H54 (cell line): ENCODE measurements at places on chromosomes 5 and 9.

GRCh38 chr9:19186232-19186631 lies 44.3 kb upstream of the DENND4C start:
- no peak for DNase-seq

DNA sequence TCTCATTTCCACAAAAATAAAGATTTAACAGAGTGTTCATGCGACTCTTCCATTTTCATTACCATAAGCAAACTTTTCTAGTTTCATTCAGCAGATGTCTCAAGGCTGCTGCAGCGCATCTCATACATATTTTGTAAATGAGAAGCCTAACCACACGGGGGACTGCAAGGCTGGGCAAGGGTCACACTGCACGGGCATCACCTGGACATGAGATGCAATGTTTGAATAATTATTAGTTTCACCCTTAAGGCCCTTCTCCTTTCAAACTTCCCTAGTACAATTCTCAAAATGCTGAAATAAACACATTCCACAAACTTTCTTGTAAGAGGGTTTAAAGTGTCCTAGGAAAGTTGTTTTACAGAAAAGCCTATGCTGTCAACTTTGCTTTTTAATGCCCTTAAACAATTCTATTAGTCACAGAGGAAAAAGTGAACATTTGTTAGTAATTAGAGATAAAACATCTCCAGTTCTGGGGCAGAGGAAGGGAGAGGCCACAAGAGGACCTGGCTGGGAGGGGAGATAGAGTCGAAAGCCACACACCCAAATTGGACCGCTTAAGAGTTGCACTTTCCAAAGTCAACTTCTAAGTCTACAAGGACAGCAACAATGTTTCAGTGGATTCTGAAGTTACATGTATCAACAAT lies 1.3 kb downstream of the DENND1A start:
- no peak for DNase-seq

DNA sequence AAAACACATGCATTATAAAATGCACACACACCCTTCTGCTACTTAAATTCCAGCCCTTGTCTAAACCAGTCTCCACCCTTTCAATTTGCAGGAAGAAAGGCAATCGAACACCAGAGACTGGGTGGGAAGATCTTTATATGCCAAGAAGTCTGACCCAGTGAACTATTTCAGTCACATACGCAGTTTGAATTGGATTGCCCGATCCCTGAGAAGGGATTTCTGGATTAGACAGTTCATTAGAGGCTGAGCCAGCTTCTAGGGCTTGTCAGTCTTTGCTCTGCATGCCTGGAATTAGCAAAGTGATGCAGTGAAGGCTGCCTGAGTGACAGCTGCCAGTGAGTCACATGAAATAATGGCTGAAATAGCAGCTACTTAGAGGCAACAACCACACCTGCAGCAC lies 159.9 kb downstream of the PPP2R2B start:
- no peak for DNase-seq

GRCh38 chr5:74340476-74340875 lies 300.1 kb downstream of the ENC1 start:
- DNase-seq: no peak

GRCh38 chr9:98747476-98747875 lies 38.7 kb upstream of the GABBR2 start:
- DNase-seq: no peak

DNA sequence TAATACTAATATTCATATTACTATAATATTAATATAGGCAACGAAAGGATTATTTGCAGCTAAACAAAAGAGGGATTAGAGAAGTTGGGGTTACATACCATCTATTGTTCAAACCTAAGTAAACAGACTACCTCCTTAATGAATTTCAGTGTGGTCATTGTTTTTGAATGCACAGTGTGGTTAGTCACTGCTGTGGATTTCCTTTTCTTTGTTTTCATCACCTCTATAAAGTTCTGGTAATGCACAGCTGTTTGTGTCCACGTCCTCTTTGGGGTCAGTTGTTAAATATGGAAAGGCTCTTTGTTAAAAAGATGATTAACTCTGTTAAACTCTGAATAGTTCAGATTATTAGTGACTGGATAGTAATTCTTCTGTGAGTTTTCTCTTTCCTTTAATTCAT lies 233.6 kb downstream of the MAST4 start:
- no peak for DNase-seq

DNA sequence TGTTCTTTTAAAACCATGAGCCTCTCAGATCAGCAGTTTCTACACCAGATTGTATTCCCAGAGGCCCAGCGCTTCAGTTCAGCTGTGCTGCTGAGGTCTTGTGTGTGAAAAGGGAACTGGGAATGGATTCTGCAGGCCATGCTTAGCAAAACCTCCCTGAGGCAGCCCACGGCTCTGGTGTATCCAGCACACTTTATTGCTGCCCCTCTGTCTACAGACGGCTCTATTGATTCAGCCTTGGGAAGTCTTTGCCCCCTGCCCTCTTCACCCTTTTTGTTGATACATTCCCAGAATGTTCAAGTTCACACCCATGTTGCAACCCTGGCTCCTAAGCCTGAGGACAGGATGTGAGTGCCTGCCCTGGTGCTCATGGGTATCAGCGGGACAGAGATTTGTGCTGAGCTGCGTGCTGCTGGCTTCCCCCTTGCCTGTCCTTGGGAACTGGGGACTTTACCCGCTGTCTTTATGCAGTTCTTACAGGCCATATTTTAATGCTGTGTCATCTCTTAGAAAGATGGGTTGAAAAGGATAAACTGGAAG lies 37.3 kb downstream of the ARHGAP26 start:
- no peak for DNase-seq

DNA sequence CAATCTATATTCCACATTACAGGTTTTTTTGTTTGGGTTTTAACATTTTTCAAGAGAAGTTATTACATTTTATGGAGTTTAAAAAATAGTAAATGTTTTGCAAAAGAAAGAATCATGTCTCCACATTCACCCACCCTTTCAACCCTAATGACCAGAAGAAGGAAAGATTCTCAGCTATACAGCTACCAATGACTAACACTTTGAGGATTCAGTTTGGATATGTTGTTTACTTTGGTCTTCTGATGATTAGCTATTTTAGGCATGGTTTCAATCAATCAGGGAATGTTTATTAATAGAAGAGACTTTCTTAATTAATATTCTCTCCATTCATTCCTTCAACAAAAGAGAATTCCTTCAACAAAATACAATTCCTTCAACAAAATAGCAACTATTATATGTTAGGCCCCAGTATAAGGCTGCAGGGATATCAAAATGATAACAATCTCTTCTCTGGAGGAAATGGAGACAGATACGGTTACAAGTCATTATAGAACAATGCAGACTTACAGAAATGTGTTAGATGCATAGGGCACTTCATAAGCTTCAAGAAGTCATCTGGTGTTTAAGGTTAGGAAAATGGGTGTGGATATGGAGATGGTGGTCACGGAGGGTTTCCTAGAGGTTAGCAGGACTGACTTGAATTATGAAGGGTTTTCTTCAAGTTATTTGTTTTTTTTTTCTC lies 9.3 kb upstream of the NR3C1 start:
- no peak for DNase-seq

- DNase-seq: no peak
These were observed 28.6 kb upstream of the NSMF start for GRCh38 chr9:137487454-137488326.
